Activated naive CD4-positive, alpha-beta T cell (primary cell): ENCODE measurements at places on chromosomes 1 and 21.

DNA sequence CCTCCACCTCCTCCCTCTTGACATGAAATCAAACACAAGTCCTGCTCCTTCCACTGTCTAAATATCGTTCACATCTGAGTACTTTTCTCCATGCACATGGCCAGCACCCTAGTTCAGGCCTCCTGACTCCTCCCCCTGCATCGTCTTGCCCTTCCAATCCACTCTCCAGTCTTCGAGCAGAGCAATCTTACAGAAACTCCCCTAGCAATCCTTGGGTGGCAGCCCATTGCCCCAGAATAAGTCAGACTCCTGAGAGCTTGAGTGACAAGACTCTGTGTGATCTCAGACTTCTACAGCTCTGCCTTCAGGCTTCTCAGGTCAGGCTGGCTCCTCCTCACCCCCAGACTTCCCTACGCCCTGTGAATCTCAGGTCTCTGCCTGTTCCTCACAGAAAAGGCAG, 5.5 kb downstream of the SH2D2A start:
- no peak for DNase-seq

DNA sequence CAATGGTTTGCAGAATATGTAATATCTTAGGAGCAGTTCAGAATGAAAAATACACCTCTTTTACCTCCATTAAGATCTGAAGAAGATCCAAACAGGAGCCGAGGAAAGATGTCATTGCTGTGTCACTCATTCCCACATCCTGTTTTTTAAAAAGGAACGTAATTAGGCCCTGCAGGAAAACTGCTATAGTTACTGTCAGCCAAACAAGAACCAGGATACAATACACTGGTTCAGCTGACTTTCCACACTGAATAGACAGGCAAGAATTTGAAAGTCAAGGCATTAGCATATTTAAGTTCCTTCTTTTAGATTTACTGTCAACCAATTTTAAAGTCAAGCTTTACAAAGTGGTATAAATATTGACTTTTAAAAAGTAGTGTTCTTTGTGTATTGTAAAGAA, 63.8 kb downstream of the IARS2 start:
- no peak for DNase-seq

GRCh38 chr1:6888870-6889269, 103.6 kb downstream of the CAMTA1 start:
- no peak for DNase-seq

- DNase-seq = no peak
Observed at GRCh38 chr1:215487466-215487865, 79.6 kb upstream of the KCTD3 start.

GRCh38 chr1:183656355-183656754, 3.2 kb upstream of the APOBEC4 start:
- DNase-seq = no peak

GRCh38 chr1:40662151-40662550, 3.3 kb downstream of the RIMS3 start:
- DNase-seq = no peak

GRCh38 chr1:93079685-93080141, 630 bp downstream of the MTF2 start:
- DNase-seq = no peak

DNA sequence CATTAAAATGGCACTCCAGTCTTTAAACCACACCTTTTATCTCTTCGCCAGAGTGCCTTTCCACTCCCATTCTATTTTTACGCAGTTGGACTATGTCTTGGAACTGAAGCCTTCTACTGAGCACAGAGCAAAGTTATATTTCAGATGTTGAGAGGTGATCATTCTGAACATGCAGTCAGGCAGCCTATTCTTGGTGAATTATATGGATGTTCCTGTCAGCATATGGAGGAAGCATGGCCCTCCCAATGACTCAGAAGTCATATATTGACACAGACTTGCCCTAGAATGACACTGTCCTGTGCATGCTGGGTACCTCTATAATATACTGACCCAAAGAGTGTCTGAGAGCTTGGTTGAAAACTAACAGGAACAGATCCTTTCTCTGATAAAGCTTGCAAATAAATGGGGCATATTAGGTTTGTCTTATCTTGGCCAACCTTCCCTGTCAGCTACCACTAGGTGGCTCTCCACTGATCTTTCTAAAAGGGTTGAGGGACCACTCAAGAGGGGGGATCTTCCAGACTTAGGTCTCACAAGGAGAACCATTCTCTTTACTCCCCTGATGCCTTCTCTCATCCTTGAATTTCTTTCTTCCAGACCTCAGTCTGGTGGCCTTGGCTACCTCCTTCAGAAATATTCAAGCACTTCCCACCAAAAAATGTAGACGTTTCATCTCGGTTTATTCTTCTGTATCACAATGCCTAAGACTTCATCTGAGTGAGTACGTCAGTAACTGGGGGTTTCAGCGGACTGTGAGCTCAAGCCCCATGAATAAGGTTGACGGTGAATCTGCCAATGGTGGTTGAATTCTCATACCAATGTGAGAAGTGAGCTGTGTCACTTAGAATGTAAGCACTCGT, 11.8 kb upstream of the ALG14 start:
- no peak for DNase-seq

- DNase-seq = no peak
Observed at GRCh38 chr1:213986020-213986924, 1.5 kb upstream of the PROX1 start.

GRCh38 chr1:183164963-183165362, 21.1 kb upstream of the LAMC2 start:
- DNase-seq = no peak
